Activated CD4-positive, CD25-positive, alpha-beta regulatory T cell treated with anti-CD3 and anti-CD28 coated beads, Interleukin-2, amount 50 U/mL, for 16 hours (primary cell): ENCODE measurements at places on chromosomes 4 and X.

- no peak for DNase-seq
These were observed 1812.9 kb upstream of the TENM3 start for GRCh38 chr4:180430283-180430682.

DNA sequence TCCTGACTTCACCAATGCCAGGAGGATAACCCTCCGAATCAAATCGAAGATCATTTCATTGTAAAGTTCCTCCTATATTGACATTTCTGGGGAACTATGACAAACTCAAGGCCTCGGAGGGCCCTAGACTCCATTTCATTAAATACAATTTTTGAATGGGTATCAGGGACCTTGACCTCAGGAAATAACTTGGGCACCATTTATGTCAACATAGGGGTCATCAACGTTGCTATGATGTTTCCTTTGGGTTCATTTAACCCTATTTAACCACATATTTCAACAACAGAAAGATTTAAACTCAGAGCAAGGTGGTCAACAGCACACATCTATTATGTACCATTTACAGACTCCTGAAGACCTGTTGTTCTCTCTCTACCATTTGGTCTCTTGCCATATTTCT is 395.1 kb downstream of the TRIML1 start:
- no peak for DNase-seq

DNA sequence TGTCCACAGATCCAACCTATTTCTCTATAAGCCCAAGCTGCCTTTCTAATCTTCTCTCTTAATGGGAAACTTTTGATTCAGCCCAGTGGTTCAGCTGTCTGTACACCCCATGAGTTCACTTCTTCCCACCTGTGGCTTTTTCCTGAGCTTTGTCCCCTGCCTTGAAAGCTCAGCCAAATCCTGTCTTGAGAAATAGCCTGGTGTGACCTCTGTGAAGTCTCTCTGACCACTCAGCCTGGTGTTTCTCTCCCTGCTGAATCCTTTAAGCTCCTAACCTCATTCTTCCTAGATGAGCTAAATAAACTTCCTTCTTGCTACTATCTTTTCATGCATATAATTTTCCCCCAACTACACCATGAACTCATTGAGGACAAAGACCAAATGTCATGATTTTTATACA is 15.2 kb upstream of the HERC5 start:
- DNase-seq = no peak

DNA sequence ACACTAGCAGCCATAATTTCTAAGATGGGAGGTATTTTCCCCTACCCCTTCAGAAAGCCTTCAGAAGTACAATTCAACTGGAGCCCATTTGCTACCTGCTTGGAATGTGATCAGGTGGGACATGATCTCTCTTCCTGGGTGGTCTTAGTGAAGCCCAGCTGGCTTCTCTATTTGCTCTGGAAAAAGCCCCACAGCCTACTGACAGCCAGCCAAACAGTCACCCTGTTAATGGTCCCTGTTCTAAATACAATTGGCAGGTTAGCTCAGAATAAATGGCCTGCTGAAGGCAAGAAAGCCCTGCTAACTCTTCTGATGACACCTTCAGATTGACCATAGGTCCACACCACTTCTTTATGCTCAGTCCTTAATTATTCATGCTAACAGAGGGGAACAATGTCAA is 39.9 kb downstream of the HS6ST2 start:
- no peak for DNase-seq

DNA sequence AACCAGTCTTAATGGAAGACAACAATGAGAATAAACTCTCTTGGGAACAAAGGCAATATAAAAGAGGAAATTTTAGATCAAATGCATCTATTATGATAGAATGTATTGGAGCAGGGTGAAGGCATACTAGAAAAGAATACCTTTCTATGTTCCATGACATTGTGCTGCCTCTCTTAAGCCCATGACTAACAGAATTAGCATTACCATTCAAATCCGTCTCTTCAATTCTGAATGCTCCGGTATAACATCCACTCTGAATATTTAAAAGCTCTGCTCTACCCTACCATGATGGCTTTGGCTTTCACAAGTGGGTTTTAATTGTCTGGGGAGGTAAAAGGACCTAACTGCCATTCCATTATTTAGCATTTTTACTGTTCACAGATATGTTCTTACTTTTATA is 1878.4 kb downstream of the ARAP2 start:
- no peak for DNase-seq
